CD4-positive, CD25-positive, alpha-beta regulatory T cell (primary cell): ENCODE measurements at places on chromosomes 4 and X.

DNA sequence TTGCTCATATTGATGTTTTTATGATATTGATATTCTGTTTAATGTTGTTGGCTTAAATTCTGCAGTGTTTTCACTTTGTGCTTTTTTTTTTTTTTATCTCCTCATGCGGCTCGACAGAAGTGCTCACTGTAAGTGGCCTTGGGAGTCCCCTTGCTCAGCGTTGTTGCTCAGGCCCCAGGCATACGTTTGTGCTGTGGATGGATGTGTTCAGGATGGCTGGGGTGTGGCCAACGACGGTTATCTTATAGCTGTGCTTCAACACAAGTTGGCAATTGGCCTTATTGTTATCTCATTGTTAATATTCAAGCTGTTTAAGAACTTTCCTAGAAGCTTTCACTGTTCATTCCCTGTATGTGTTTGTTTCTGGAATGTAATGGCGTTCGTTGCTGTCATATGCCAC, 36.4 kb upstream of the CLCN4 start:
- DNase-seq, result no peak

GRCh38 chr4:76641351-76641750, 206.3 kb downstream of the SHROOM3 start:
- no peak for DNase-seq

- DNase-seq, result no peak
Measured at GRCh38 chr4:143082701-143083100, 102.0 kb upstream of the USP38 start.

DNA sequence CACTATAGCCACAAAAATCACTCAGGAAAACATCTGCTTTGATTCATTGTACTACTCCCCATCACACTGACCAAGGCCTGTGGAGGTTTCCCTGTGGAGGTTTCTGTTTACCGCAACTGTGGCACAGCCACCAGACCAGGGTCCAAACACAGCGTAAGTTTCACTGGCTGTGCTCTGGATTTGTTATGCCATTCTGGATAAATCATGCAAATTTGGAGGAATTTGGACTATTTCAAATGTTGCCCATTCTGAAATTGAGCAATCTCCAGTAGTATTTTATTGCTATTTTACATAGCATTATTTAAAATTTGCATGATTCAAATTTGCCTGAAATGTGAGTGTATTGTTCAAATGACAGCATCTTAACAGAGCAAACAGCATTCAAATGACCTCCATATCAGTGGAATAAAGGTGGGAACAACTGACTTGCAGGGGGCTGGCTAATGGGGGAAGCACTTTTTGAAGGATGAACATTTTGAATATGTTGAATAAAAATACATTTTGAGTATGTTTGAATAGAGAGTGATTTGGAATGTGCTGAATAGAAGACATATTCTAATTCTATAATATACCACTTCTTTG, 66.1 kb upstream of the ACSL1 start:
- no peak for DNase-seq

GRCh38 chrX:144297221-144297620, 413.4 kb downstream of the UBE2NL start:
- no peak for DNase-seq

GRCh38 chr4:143554728-143555597, 41.5 kb downstream of the SMARCA5 start:
- no peak for DNase-seq

- no peak for DNase-seq
Measured at GRCh38 chrX:133362538-133362937, 52.8 kb downstream of the GPC4 start.

GRCh38 chrX:49976682-49977197, 54.3 kb downstream of the CLCN5 start:
- no peak for DNase-seq
